PC-3 (cell line): ENCODE measurements at places on chromosomes 13 and 19. TPM values are rescaled to one million over a fixed set of nuclear protein-coding genes. Genes with fewer than 3 reads are reported as not detected.

Gene DIAPH3
- total RNA-seq: 7.6 and 10.1 TPM in 2 replicates

Gene PPM1N
- 2.5 and 4.7 TPM in 2 replicates for total RNA-seq

Gene WTIP
- total RNA-seq: 5.2 and 7.5 TPM in 2 replicates

- no peak overlapping the region for H3K4me3 ChIP-seq
- no peaks in the 10 kb centered on the region for H3K36me3 ChIP-seq
- no peak overlapping the region for H3K27ac ChIP-seq
- DNase-seq: no peak
- no peaks in the 10 kb centered on the region for H3K27me3 ChIP-seq
Measured at GRCh38 chr13:50627111-50627510, 216.4 kb downstream of the DLEU7 start.

DNA sequence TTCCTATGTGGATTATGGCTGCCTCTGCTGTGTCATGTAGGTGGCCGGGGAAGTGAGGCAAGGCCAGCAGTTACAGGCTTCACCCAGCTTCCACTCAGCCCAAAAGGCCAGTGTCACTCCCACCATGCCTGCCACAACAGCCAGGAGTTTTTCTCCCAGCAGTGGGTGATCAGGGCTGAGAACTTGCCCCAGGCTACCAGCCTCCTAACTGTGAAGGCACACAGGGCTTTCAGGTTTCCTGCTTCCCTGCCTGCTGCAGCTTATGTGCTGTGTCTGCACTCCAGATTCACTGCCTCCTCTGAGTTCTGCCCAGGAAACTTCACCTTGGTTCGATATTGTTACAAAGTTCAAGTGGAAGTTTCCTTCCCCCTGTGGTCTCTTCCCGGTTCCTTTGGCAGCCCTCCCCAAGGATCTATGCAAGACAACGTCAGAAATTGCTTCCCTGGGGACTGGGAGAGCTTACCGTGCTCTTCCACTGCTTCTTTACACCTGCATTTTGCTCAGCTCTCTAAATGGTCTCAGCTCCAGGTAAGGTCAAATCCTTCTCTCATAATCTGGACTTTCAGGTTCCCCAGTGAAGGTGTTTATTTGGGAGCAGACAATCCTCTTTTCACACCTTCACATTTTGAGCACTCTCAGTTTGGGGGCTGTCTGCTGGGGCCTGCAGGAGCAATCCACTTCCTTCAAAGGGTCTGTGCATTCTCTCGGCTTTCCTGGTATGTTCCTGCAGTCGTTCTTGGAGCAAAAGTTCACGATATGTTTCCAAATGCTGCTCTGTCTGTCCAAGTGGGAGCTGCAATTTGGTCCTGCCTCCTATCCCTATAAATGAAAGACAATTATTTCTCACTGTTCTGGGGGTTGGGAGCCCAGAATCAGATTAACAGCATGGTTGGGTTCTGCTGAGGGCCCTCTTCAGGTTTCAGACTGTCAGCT lies 1730.1 kb upstream of the PRR20A start:
- H3K4me1 ChIP-seq: no peaks in the 10 kb centered on the region
- no peak for DNase-seq
- no peak overlapping the region for H3K27ac ChIP-seq
- H3K4me3 ChIP-seq: no peak overlapping the region
- H3K36me3 ChIP-seq: no peaks in the 10 kb centered on the region

- DNase-seq: no peak
- H3K4me1 ChIP-seq: no peaks in the 10 kb centered on the region
- H3K27me3 ChIP-seq: peaks cover 19% of the 10 kb centered on the region
- no peak overlapping the region for H3K4me3 ChIP-seq
- H3K36me3 ChIP-seq: no peaks in the 10 kb centered on the region
Measured at GRCh38 chr19:56974556-56975207, 134.2 kb upstream of the PEG3 start.

Gene PGLYRP2
- not detected in 2 replicates for total RNA-seq

DNA sequence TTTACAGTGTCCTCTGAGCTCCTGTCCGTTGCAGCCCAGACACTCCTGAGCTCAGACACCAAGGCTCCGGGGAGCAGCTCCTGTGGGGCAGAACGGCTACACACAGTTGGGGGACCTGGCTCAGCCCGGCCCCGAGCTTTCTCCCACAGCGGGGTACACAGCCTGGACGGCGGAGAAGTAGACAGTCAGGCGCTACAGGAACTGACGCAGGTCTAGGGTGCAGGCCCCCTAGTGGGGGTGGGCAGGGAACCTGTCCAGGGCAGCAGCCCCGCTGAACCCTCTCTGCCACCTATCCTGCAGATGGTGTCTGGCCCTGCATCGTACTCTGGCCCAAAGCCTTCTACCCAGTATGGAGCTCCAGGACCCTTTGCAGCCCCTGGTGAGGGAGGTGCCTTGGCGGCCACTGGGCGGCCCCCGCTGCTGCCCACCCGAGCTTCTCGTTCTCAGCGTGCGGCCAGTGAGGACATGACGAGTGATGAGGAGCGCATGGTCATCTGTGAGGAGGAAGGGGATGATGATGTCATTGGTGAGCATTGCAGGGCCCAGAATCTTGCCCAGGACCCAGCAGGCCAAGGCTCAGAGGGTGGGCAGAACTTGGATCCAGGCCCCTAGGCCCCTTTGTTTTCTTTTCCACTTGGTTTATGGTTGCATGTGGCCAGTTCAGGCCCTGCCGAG lies 12.9 kb upstream of the PRR19 start:
- no peaks in the 10 kb centered on the region for H3K27me3 ChIP-seq
- H3K36me3 ChIP-seq: no peaks in the 10 kb centered on the region
- H3K27ac ChIP-seq: no peak overlapping the region
- no peak overlapping the region for H3K4me3 ChIP-seq
- H3K4me1 ChIP-seq: no peaks in the 10 kb centered on the region

Gene GSX1
- total RNA-seq: not detected in 2 replicates

DNA sequence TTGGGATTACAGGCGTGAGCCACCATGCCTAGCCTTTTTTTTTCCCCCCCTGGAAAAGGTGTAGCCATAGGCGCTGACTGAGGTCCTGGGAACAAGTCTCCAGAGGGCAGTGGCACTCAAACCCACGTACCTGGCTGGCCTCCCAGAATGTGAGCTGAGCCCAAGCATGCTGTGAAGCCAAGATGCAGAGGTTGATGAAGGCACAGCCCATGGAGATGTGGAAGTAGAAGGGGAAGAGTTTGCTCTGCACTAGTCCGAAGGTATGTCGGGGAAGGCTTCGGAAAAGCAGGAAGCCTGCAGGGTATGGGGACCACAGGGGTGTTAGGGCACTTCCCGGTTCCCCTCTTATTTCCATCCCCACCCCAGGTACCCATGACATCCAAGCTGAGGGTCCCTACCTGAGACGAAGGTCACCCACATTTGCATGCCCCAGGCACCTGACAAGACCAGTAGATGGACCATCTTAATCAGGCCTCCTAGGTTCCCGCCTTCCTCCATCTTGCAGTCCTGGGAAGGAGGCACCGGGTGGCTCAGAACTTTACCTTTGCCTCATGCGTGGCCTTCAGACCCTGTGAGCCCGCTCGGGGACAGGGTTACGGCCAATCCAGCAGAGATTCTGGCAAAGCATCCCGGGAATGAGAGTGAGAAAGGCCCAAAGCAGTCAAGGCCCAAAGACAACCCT lies 805 bp downstream of the TMEM205 start:
- H3K4me3 ChIP-seq: peak overlapping the region; percentile 80
- H3K4me1 ChIP-seq: peaks cover 36% of the 10 kb centered on the region
- peak overlapping the region; percentile 72 for H3K27ac ChIP-seq
- no peaks in the 10 kb centered on the region for H3K27me3 ChIP-seq
